ENCODE measurements at places on chromosomes 1 and 21.

- DNase-seq: no peak
- H3K36me3 ChIP-seq: no peaks in the 10 kb centered on the region
- no peaks in the 10 kb centered on the region for H3K4me1 ChIP-seq
- no peak overlapping the region for H3K27ac ChIP-seq
These were observed 2.2 kb downstream of the GPR153 start for GRCh38 chr1:6258675-6259074.

DNA sequence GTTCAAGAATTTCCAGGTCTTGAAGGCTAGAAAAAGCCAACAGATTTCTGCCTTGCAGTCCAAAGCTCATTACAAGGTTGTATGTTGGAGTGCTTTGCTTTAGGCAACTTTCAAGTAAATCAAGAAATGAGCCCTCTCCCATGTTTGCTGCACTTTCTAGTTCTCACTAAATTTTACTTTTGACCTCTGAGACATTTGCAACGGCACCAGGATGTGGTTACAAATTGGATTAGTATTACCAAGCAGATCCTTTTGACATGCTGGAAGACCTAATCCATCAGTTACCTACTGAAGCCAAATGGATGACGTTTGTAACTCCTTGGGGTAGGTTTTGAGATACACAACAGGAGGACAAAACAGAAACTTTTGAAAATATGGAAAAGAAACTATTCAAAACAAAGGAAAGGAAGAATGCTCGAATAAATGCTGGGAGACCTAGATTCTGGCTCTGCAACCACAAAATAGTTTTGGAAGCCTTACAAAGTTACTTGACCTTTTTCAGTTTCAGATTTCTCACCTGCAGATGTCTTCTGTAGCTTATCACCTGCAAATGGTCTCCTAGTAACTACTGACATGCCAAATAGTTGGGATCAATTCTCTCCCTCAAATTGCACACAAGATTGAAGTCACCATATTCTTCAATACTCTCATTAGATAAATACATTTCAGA, 251.7 kb upstream of the ADGRL2 start:
- no peaks in the 10 kb centered on the region for H3K27me3 ChIP-seq
- H3K27ac ChIP-seq: no peak overlapping the region
- DNase-seq: no peak
- peaks cover 1% of the 10 kb centered on the region for H3K36me3 ChIP-seq
- H3K4me1 ChIP-seq: no peaks in the 10 kb centered on the region

DNA sequence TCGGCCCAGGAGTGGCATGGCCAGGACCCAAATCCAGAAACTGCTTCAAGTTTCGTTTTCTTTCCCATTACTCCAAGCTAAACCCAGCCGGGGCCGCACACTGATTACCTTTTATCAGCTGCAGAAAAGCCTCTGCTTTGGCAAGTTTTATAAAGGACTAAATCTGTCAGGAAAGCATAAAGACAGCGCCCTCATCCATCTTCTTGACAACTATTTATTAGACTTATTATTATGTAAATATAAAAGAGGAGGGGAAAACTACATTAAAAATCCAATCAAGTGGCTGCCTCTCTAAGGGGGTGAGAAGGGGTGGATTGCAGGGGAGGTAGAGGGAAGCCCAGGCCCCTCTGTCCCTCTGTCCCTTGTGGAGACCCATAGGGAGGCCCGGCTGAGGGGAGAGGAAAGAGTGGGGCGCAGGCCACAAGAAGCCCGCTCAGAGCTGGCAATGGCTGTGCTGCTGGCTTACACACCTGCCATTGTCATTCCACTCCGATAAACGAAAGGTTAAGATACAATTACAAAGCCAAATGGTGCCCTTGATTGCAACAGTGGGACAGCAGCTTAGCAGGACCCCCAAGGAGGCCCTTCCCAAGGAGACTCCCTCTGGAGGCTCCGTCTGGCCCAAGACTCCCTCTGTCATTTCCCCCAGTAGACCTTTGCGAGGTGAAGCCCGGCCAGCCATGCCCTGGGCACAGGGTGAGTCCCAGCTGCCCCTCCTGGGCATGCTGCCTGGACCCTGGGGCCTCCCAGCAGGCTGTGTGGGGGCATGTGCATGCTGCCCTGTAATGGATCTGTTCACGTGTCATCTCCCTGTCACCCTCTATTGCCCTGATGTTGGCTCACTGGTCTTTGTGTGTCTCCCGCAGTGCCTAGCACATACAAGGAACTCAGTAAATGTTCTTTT, 45.4 kb downstream of the KCND3 start:
- H3K4me3 ChIP-seq: no peak overlapping the region
- peaks cover 70% of the 10 kb centered on the region for H3K27me3 ChIP-seq
- H3K27ac ChIP-seq: no peak overlapping the region
- no peak for DNase-seq
- peaks cover 4% of the 10 kb centered on the region for H3K4me1 ChIP-seq

- H3K36me3 ChIP-seq: peaks cover 1% of the 10 kb centered on the region
- H3K27me3 ChIP-seq: no peaks in the 10 kb centered on the region
- H3K4me1 ChIP-seq: no peaks in the 10 kb centered on the region
- no peak overlapping the region for H3K4me3 ChIP-seq
These were observed 28.9 kb downstream of the TAS1R2 start for GRCh38 chr1:18830596-18830995.

DNA sequence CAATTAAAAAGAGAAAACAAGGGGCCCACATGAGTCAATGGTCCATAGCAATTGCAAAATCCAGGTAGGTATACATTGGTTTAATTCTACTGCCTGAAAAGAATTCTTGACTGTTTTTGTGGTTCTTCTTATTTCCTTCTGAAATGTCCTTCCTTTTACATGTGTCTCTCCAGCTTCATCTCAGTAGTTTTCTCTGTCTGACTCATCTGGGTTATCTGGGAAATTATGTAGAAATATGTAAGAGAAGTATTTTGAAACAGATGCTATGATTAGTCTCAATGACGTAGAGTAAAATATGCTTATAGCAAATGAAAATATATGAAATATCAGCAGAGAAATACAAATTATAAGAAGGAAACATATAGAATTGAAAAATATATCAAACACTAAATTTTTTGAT, 953.2 kb downstream of the BRINP3 start:
- no peak overlapping the region for H3K27ac ChIP-seq
- H3K27me3 ChIP-seq: no peaks in the 10 kb centered on the region
- H3K4me1 ChIP-seq: no peaks in the 10 kb centered on the region
- no peak overlapping the region for H3K4me3 ChIP-seq
- peaks cover 2% of the 10 kb centered on the region for H3K36me3 ChIP-seq

DNA sequence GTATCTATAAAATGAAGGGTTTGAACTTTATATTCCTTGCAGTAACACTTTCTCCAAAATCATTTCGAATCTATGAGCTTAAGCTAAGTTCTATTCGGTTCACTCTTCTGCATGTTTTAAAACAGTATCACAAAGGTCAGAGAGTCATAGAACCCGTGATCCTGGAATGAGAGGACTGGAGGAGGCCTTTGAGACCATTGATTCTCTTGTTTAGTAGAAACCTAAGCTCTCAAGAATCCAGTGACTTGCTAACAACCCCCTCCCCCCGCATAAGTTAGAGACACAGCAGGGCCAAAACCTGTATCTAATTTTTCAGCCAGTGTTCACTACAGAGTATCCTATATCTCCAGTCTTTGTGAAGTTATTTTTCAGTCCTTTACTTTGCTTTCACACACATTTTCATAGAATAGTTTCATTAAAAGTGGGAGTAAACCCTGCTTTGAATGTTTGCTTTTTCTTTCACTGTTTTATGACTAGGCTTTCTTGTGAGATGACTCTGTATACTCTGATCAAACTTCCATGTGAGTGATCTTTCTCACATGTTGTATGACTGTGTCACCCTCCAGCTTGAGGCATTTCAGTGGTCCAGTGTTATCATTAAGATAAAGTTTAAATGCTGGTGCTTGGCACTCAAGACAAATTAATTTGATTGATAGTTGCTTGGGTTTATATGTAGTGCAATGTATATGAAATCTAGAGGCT, 275.4 kb upstream of the SGIP1 start:
- peaks cover 15% of the 10 kb centered on the region for H3K4me1 ChIP-seq
- no peaks in the 10 kb centered on the region for H3K36me3 ChIP-seq
- no peak for DNase-seq

- peaks cover 33% of the 10 kb centered on the region for H3K4me1 ChIP-seq
- no peaks in the 10 kb centered on the region for H3K27me3 ChIP-seq
- no peak for DNase-seq
- peak overlapping the region; percentile 80 for H3K27ac ChIP-seq
- H3K4me3 ChIP-seq: peak overlapping the region; percentile 93
These were observed 15.8 kb downstream of the INPP5B start for GRCh38 chr1:37931102-37931360.

- DNase-seq: no peak
- no peaks in the 10 kb centered on the region for H3K4me1 ChIP-seq
- H3K4me3 ChIP-seq: no peak overlapping the region
These were observed 620.0 kb upstream of the B3GALT2 start for GRCh38 chr1:193806079-193807048.

- H3K4me1 ChIP-seq: no peaks in the 10 kb centered on the region
- DNase-seq: no peak
- no peaks in the 10 kb centered on the region for H3K36me3 ChIP-seq
- H3K27me3 ChIP-seq: peaks cover 36% of the 10 kb centered on the region
- H3K4me3 ChIP-seq: no peak overlapping the region
These were observed 342 bp downstream of the GSTM5 start for GRCh38 chr1:109712321-109712864.

DNA sequence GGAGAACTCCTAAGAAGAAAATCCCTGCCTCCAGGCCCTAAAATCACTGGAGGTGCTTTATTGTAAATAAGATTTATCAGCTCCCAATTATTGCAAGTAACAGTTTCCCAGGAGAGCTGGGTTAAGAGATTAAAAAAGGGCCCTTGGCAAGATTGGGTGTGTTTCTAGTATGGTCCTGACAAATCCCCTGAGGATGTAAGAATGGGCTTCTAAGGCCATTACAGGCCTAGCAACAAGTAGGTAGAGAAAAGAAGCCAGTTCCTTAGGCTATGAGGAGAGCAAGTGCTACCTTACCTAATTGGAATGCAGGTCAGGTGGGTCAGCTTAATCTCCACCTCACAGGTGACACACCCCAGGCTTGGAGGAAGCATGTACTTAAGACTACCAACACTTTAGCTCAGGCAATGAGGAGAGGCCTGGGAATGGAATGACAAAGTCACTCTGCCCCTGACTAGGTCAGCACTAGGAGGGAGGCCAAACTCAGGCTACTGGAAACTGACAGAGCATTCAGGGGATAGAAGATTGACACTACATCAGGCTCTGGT, 6.8 kb upstream of the OTUD7B start:
- no peak for DNase-seq
- H3K36me3 ChIP-seq: no peaks in the 10 kb centered on the region
- H3K27ac ChIP-seq: no peak overlapping the region
- H3K27me3 ChIP-seq: no peaks in the 10 kb centered on the region

GRCh38 chr1:164240081-164240480, 318.9 kb upstream of the PBX1 start:
- H3K4me1 ChIP-seq: no peaks in the 10 kb centered on the region
- H3K27ac ChIP-seq: no peak overlapping the region
- H3K36me3 ChIP-seq: no peaks in the 10 kb centered on the region
- no peak for DNase-seq
- H3K4me3 ChIP-seq: no peak overlapping the region
